Peyer's patch (tissue), 4 donors: ENCODE measurements at places on chromosomes 6 and 20.
A peak's percentile ranks its signal among the peaks of the same experiment; 100 is the strongest.

- DNase-seq = no peak
These were observed 71.3 kb upstream of the EYA4 start for GRCh38 chr6:133169901-133170300.

DNA sequence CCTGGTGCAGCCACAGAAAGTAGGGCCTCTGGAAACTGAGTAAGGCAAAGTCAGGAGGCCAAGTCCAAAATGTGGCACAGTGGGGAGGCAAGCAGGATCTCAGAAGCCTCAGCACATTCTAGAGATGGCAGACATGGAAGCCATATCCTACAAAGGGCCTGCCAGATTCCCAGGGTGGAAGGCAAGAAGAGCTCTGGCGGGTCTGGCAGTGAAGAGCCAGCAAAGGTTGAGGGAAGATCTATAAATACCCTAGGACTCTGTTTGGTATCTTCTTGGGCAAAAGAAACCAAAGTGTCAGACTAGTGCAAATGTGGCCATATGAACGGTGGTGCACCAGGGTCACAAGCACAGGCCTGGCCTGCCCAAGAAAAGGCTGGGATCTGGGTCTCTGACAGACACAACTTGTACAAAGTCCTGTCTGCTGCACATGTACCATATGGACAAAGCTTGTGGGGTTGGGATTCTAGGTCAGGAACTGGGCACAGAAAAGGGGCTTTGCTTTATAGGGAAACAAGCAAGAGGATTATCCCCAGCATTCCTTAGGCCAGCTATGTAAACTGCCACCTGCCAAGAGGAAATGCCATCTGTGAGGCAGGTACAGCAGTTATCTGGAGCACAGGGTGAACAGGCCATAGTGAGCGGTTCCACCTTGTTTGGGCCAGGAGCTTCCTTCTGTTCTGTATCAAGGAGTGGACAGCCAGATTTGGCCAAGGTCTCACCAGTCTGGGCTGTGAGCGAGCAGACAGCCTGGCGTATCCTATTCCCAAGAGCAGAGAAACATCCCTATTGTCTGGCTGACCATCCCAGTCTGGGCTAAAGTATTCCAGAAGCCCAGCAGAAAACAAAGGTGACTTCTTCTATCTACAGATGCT, 36.3 kb upstream of the SLC4A11 start:
- no peak for DNase-seq

GRCh38 chr6:146901940-146902816, 302.0 kb upstream of the STXBP5 start:
- no peak for DNase-seq

DNA sequence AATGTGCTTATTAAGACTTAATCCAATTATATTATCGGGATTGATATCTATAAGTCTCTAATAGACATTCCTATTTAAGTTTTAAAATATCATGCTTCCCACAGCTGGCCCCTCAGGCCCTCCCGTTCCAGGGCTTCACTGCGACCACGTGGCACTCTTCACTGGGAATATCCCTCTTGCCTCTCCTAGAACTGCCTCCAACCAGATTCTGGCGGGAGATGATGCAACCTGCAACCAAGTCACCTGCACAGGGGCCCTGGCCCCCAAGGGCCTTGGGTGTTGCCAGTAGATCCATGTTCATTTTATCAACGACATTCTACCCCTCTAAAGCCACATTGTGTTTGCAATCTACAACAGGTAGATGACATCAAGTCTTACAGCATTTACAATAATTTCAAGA, 18.4 kb upstream of the RAMACL start:
- DNase-seq = no peak

DNA sequence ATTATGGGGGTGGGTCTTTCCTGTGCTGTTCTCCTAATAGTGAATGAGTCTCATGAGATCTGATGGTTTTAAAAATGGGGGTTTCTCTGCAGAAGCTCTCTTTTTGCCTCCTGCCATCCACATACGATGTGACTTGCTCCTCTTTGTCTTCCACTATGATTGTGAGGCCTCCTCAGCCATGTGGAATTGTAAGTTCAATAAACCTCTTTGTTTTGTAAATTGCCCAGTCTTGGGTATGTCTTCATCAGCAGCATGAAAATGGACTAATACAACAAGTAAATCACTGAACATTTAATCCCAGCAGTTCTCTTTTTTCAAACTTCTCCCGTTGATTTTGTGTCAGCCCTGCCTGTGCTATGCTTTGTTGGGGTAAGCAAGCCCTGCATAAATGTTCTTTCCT, 95.2 kb downstream of the FAM217A start:
- no peak for DNase-seq

DNA sequence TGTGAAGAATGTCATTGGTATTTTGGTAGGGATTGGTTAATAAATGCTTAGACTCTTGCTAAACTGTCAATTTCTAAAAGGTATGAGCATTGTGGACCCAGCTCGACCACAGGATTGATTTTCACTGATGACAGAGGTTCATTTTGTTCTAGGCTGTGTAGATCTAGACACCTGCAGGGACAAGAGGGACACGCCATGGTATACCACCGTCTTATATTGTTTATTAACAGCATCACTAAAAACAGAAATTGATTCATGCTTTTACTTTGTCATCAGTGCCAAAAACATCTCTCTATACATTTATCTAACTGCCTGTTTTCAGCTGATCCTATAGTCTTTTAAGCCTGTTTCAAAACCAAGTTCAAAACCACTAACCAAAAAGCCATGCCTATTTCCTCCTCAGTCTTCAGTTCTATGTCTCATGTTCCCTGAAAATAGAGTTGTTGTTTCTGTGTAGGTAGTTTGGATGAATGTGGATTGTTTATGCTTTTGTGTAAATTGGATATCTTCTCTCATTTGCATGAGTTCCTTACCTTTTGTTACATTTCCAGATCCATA, 109.8 kb downstream of the JAG1 start:
- DNase-seq = no peak

DNA sequence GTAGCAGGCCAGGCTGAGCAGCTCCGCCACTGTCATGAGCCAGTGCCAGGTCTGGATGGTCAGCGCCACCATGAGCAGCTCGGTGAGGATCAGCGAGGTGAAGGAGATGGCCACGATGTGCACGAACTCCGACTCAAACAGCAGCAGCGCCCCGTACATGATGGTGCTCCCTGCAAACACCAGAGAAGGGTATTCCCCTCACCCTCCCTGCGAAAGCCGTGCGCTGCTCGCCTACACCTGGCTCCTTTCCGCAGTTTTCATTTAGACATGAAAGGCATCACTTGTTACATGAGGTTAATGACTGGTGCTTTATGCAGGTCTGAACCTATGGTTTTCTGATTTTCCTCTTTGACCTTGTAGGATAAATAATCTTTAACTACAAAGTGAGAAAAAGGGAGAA, 62.3 kb upstream of the NFATC2 start:
- DNase-seq = no peak

GRCh38 chr6:110390404-110390803, 25.0 kb downstream of the DDO start:
- no peak for DNase-seq

GRCh38 chr6:44698602-44699001, 311.1 kb downstream of the CDC5L start:
- DNase-seq = no peak

DNA sequence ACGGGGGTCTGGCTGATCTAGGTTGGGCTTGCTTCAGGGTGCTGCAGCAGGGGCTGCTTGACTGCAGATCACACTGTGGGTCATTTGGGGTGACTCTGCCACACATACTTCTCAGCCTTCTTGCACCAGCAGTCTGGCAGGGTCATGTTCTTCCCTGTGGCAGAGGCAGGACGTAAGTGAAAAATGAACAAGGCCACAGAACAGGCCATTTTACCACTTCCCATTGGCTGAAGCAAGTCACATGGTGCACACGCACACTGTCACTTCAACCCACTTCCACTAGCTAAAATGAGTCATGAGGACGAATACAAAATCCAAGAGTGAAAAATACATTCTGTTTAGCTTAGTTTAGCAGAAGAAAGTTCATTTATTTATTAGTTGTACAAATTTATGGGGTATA, 168.6 kb upstream of the GGTLC1 start:
- DNase-seq = no peak

DNA sequence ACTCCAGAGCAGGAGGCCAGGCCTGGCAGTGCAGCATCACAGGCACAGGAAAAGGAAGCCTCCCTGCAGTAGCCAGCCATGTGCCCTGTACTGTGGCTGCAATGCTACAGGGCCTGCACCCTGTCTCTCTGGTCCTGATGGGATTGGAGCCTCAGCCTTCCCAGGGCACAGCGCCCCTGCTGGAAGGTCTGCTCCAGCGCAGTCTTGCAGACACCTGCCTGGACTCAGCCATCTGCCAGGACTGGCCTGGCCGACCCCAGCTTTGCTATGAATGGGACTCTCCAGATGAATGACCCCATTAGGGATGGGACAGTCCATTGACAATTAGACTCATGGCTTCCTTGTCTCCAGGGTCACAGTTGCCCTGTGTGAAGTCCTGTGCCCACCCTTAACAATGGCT, 251.6 kb downstream of the ERMARD start:
- no peak for DNase-seq

DNA sequence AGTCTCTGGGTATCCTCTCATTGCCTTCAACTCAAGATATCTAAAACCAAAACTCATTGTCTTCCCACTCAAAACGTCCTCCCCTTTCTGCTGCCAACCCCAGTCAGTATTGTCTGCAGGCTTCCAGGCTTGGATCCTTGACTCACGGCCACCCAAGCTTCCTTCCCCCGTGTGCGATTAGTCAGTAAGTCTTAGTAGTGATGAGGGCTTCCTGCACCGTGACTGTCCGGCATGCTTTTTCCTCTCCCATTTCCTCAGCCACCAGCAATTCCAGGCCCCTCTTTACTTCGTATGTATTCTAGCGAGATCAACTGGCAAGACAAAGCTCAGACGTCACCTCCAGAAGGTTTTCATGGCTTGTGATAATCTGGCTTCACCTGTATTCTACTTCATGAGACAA, 88.6 kb upstream of the DUSP22 start:
- DNase-seq = no peak

DNA sequence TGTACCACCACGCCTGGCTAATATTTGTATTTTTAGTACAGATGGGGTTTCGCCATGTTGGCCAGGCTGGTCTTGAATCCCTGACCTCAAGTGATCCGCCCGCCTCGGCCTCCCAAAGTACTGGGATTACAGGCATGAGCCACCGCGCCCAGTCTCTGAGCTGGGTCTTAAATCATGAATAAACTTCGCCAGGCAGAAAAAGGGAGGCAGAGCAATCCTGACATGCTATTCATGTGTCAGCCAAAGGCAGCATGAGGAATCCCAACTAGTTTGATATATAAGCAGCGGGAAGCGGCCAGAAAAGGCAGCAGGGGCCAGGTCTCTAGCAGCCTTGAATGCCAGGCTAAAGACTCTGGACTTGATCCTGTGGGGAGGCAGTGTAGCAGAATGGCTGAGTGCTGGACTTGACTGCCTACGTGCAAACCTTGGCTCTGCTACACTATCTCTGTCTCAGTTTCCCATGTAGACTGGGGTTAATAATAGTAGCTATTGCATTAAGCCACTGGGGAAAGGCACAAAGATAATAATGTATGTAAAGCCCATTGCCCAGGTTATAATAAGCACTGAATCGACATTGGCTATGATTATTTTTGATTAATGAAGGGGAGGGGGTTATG, 1.8 kb downstream of the PROCR start:
- no peak for DNase-seq

GRCh38 chr20:326645-327185, 1.4 kb downstream of the SOX12 start:
- DNase-seq = no peak

DNA sequence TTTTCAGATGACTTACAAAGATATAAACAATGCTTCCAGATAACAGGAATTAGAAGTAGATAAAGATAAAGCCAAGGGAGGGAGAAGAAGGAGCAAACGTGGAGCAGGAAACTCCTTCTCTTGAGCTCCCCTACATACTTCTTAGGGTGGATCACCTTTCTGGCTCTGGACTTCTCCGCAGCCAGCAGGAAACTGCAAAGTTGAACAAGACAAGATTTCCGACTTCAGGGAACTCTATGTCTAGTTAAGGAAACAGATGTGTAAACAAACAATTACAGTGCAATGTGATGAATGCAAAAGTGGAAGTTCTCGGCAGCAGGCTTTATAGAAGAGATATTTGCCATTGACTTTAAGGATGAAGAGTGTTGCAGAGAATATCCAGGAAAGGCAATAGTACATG, 134.0 kb upstream of the MARCKS start:
- no peak for DNase-seq

- DNase-seq = no peak
These were observed 94.9 kb upstream of the MTHFD1L start for GRCh38 chr6:150770637-150771036.

GRCh38 chr6:41970436-41970846, 28.8 kb upstream of the CCND3 start:
- DNase-seq = peak; percentile 51
